ENCODE measurements at places on chromosomes 2 and 18.
A peak's percentile ranks its signal among the peaks of the same experiment; 100 is the strongest.

GRCh38 chr2:127392828-127393578 lies 5.2 kb upstream of the MAP3K2 start:
- no peak for DNase-seq

DNA sequence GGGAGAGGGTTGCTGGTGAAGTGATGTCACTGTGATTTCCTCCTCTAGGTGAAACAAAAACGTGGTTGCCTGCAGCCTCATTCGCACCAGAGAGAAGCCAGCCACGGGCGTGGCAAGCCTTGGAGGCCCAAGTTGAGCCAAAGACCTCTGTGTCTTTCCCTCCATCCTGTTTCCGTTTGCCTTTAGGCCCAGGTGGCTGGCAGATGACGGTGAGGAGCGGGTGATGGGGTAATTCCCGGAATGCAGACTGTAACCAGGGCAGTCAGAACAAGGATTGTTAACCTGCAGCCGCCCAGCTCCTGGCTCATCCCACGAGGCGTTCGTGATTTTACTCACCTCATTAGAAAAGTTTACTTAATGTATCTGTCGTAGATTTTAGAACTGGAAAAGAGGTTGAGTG lies 14.4 kb downstream of the CTIF start:
- DNase-seq, result peak; percentile 82

DNA sequence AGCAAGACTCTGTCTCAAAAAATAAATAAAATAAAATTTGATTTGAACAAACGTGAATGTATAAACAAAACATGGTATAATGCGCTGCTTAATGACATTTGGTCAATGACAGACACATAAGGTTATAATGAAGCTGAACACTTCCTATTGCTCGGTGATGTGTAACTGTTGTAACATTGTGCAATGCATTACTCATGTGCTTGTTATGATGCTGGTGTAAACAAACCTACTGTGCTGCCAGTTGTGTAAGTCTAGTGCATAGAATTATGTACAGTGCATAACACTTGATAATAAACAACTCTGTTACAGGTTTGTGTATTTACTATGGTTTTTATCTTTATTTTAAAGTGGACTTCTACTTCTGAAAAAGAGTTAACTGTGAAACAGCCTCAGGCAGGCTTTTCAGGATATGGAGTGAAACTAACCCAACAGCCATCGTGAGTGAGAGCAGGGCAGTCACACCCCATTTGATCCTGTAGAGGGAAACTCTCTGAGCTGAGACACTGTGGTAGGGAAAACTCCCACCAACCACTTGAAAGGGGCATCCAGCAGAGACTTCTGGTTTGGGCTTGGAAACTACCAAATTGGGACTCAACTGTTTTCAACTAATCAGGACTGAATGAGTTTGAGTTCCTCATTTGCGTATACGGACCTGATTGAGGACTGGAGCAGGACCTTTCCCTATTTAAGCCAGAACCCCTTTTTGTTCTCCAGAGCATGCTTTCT lies 8.7 kb upstream of the RPRD1A start:
- DNase-seq, result peak; percentile 37

DNA sequence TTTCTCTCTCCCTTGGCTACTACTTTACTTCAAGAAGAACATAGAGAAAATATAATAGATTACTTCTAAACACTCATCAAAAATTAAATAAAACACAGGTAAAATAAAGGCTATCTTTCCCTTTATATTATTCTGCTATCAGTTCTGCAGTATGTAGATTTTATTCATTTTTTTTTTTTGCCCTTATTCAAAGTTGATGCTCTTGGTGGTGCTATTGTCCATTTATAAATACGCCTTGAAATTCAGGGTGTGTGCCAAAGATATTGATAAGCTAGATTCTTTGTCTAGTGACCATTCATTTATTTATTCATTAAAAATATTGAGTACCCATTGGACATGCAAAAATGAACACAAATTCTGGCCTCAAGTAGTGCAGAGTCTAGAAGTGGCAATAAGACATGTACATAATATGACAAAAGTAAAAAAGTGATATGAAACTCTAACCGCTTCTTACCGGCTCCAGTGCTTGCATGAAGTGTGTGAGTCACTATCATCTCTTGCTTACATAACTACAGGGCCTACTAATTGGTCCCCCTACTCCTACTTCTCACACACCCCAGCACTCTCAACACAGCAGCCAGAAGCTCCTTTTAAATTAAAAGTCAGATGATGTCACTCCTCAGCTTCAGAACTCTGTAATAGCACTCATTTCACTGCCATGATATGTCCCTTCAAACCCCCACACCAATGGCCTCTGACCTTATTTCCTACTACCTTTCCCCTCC lies 208.3 kb upstream of the FANCL start:
- no peak for DNase-seq

GRCh38 chr18:34098109-34098508 lies 126.6 kb downstream of the NOL4 start:
- no peak for DNase-seq

GRCh38 chr2:222481941-222482340 lies 57.6 kb downstream of the SGPP2 start:
- no peak for DNase-seq

- DNase-seq, result no peak
Measured at GRCh38 chr18:26809346-26809745, 56.2 kb downstream of the AQP4 start.

GRCh38 chr2:98569197-98569793 lies 39.0 kb downstream of the COA5 start:
- no peak for DNase-seq

GRCh38 chr2:190272457-190272842 lies 47.2 kb downstream of the HIBCH start:
- no peak for DNase-seq

DNA sequence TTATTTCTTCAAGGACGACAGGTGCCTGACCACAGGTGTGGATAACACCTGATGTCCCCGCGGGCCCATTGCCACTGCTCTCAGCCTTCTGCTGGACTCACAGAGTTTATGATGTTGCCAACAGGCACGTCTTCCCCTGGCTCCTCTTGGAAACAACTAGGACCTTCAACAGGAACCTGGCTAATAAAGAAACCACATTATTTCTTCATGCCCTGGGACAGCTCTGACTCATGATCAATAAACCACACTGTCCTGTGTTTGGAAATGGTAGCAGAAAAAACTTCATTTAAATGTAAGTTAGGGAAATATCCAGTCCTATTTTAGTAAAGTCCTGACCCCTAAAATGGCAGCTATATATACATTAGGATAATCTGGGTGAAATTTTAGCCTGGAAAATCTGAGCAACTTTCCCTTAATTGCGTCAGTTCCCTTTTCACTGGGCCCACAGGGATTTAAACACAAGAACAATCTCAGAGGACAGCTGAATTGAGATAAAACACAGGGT lies 158.9 kb downstream of the VAPA start:
- DNase-seq, result no peak

GRCh38 chr2:63658176-63658968 lies 69.6 kb downstream of the MDH1 start:
- no peak for DNase-seq

DNA sequence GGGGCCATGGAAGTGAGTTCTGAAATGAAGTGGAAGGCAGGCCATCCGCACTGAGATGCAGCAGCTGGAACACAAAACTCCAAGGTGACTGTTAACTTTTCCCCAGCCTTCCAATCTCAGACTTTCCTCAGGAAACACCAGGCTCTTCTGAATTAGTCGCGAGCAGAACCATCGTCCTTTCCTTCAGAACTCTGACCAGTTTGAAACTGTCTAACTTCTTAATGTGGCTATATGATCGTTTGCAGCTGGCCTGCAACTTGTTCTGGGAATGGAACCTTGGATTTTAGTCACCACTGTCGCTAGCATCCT lies 620 bp upstream of the RPL37A start:
- DNase-seq, result no peak

GRCh38 chr2:68734688-68735525 lies at the start of gene ARHGAP25:
Gene ARHGAP25, plus strand, starts transcription at chr2:68734811. Its CDS starts 389 bp downstream, at chr2:68735200.
- no peak for DNase-seq

Data from HFF-Myc (cell line).